ENCODE measurements at places on chromosomes 1 and 21.

DNA sequence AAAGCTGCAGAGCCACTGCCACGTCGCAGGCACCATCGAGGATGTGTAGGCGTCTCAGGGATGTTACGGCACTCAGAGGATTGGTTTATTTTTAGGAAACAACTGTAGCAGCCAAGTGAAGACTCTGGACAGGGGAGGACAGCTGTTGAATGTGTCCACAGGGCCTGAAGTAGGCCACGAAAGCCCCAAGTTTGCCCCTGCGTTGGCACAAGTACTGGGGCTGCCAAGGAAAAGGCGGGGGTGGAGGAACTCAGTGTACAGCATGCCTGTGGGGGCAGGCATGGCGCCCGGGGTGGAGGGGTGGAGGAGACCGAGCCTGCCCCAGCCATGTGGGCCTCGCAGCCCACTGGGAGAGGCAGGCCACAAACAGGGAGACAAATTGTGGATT, 89.7 kb downstream of the ADARB1 start:
- no peak for DNase-seq

GRCh38 chr1:4771721-4772120, 117.3 kb downstream of the AJAP1 start:
- no peak for DNase-seq

- DNase-seq = peak; percentile 72
These were observed 7.0 kb upstream of the KCNC4 start for GRCh38 chr1:110203021-110203661.

- peak; percentile 71 for DNase-seq
These were observed 58.8 kb downstream of the FRRS1 start for GRCh38 chr1:99707535-99708142.

GRCh38 chr1:21082073-21082472, 94.6 kb downstream of the EIF4G3 start:
- DNase-seq = no peak

GRCh38 chr21:45388611-45389296, 16.2 kb upstream of the COL18A1 start:
- no peak for DNase-seq

DNA sequence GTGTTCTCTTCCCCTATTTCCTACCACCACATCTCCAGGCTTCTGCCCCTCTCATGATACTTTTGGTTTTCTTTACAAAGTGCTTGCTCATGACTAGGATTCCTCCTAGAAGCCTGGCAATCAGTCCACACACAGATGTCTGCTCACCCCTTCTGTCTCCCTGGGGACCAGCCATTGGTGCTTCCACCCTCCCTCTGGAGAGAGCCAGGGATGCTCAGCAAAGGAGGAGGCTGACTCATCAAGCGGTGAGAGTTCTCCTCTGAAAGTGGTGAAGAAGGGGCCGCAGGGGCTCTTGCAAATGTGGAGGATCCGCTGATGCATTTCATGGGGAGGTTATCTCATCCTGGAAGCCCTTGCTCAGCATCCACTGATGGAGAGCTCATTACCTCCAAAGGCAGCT, 14.5 kb downstream of the NT5C1A start:
- no peak for DNase-seq

GRCh38 chr1:7940745-7941436, at the start of gene TNFRSF9:
Gene TNFRSF9, minus strand, starts transcription at chr1:7940839. Its CDS starts 845 bp downstream, at chr1:7939994.
- DNase-seq = peak; percentile 90

- no peak for DNase-seq
These were observed 70.9 kb upstream of the ACOT11 start for GRCh38 chr1:54477153-54477561.

GRCh38 chr1:62735491-62736171, 47.4 kb upstream of the DOCK7 start:
- no peak for DNase-seq

DNA sequence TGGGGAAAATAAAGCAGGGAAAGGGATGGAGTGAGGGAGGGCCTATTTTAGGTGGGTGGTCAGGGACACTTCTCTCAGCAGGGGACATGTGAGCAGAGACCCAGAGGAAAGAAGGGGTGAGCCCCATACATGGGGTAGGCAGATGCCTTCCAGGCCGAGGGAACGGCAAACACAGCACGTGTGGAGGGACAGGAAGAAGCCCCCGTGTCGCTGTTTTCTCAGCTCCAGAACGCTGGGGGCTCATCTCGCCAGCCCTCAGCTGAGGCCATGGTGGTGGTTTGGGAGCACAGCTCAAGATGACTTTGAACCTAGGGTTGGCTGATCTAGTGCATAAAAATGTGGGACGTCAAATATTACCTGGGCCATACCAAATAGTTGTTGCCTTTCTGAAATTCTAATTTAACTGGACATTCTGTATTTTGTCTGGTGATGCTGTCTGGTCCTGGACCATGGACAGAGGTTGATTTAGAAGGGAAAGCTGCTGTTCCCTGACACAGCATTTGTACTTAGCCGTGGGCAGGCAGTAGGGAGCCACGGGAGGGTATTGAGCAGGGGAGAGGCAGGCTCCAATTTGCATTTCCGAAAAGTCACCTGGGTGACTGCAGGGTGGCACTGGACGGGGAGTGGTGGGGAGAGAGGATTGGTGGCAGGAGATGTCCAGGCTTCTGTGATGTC, 53.1 kb upstream of the RUNX3 start:
- DNase-seq = no peak

DNA sequence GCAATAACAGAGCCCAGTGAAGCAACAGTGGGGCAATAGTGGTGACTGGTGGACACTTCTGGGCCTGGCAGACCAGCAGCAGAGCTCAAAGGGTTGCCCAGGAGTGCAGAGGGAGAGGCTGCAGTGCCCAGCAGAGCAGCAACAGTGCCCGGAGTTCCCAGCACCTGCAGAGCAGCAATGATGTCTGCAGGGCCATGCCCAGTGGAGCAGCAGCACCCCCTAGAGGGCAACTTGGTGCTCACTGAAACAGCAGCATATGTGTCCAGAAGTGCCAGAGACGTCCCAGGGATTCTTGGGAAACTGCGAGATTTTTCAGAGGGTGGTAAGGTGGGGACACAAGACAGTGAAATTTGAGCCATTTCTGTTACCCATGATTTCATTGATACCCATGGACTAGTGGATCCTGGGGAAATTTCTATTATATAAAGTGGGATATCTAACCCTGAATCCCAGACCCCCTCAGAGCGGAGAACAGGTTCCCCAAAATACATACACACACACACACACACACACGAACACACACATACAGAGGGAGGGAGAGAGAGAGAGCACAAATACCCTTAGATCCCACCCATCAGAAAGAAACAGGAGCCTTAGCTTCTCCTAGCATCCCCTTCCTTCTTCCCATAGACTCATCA, 156.9 kb upstream of the GJB5 start:
- DNase-seq = peak; percentile 78

- DNase-seq = no peak
These were observed 44.5 kb downstream of the HIVEP3 start for GRCh38 chr1:41874151-41874719.
